ENCODE measurements at places on chromosomes 11 and 22. TPM values are rescaled to one million over a fixed set of nuclear protein-coding genes. Genes with fewer than 3 reads are reported as not detected.

The CHRNA10 gene
- 0.23 TPM for total RNA-seq

The APLP2 gene
- total RNA-seq: 399 TPM

The KCNJ11 gene
- not detected for total RNA-seq

The GVQW3 gene
- total RNA-seq: 0.38 TPM

The OR8B8 gene
- not detected for total RNA-seq

The PKP3 gene
- 373 TPM for total RNA-seq

The NXPE4 gene
- total RNA-seq: not detected

The MYBPC3 gene
- total RNA-seq: not detected

The GP1BB gene
- 2.8 TPM for total RNA-seq

The HOATZ gene
- total RNA-seq: not detected

The PRAME gene
- not detected for total RNA-seq

The E2F8 gene
- total RNA-seq: 1.0 TPM

The DEUP1 gene
- not detected for total RNA-seq

The TCN1 gene
- 0.08 TPM for total RNA-seq

The TRIM49 gene
- not detected for total RNA-seq

The VPREB1 gene
- not detected for total RNA-seq

The CALCB gene
- not detected for total RNA-seq

The CDC42BPG gene
- 8.1 TPM for total RNA-seq

The HTR3B gene
- not detected for total RNA-seq

The SNX19 gene
- total RNA-seq: 40.4 TPM

The SCUBE1 gene
- total RNA-seq: not detected

The PRG3 gene
- total RNA-seq: not detected

All from hair follicular keratinocyte (primary cell).